NCI-H146 (cell line): ENCODE measurements at places on chromosomes 11 and 22.

- DNase-seq = no peak
Measured at GRCh38 chr11:100866453-100866852, 179.4 kb downstream of the ARHGAP42 start.

DNA sequence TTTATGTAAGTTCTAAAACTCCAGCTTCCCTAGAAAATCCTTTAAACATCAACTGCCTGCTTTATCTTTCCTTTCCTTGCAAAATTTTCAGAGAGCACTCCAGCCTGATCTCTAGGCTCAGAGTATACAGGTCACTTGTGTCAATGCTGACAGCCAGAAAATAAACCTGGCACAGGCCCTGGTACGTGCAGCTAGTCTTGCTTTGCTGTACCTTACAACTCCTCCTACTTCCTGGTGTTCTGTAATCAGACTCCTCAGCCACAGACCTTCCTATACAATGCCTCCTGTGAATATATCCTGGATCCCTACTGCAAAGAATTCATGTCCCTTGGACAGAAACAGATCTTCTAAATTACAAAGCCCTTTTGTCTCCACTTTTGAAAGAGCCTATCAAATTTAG is 24.2 kb upstream of the TMEM123 start:
- peak; percentile 31 for DNase-seq

DNA sequence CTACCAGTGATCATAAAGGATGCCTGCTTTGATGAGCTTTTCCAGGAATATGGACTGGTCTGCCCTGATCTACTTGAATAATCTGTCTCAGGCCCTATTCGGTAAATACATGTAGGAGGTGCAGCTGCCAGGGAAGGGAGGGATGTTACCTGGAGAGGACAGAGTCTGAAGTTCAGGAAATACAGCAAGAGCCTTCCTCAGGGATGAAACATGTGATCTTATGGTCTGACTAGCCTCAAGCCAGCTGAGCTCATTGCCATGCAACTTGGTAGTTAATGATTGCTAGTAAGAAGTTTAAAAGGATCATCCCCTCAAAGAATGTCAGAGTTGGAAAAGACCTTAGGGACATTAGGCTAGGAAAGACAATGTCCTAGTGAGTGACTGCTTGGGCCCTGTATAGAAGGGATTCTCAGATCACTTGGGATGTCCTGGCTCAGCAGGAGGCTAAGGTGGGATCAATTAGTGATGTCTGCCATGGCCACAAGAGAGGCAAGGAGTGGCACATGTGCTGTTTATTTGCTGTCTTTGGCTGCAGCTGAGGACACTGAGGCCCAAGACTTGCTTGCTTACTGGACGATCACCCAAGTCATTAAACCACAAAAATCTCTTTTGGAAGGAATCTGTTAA is 18.5 kb downstream of the PTPRJ start:
- DNase-seq = no peak

DNA sequence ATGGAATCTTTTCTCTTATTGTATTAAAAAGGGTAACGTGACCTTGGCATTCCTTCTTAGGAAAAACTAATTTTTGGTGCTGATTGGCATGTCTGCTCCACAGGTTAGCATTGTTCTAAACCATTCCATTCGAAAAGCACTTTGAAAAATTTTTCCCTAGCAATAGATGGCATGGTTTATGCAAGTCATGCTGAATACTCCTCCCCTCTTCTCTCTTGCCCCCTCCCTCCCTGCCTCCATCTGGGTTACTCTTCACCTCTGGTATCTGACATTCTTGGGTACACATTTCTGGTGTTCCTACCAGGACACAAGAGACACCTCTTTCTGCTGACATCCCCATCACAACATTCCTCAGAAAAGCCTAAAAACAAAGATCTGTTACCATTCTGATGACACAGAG is 1.5 kb upstream of the SLC22A25 start:
- DNase-seq = no peak

GRCh38 chr11:13288375-13289029 is 10.9 kb downstream of the BMAL1 start:
- no peak for DNase-seq

- DNase-seq = no peak
Measured at GRCh38 chr11:126512251-126512650, 156.8 kb downstream of the ST3GAL4 start.

- no peak for DNase-seq
Measured at GRCh38 chr22:39384750-39385480, 14.7 kb upstream of the TAB1 start.

- DNase-seq = no peak
Measured at GRCh38 chr22:31764785-31765184, 11.0 kb downstream of the DEPDC5 start.

DNA sequence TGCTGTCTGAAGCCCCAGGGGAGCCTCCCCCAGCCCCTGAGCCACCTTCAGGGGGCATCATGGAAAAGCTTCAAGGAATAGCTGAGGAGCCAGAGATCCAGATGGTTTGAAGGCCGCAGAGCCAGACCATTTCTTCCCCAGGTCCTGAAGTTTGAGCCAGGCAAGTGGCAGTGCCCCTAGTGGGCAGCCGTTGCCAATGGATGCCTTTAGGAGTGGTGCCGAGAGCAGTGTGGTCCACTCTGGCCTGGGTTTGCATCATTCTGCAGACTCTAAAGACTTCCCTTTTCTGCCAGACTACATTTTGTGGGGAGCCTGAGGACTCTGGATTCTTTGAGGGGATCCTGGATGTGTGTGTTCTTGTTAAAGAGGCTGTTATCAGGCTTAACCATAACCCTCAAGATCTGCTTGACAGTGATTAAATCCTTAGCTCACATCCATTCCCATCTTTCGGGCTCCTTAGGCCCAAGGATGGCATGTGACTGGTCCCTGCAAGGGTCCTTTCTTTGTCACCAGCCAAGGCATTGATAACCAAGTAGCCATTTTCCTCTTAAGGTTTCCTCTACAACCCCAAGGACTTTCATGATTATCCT is 13.1 kb downstream of the HINFP start:
- no peak for DNase-seq

GRCh38 chr11:93579187-93579751 is 36.1 kb upstream of the SMCO4 start:
- DNase-seq = no peak

DNA sequence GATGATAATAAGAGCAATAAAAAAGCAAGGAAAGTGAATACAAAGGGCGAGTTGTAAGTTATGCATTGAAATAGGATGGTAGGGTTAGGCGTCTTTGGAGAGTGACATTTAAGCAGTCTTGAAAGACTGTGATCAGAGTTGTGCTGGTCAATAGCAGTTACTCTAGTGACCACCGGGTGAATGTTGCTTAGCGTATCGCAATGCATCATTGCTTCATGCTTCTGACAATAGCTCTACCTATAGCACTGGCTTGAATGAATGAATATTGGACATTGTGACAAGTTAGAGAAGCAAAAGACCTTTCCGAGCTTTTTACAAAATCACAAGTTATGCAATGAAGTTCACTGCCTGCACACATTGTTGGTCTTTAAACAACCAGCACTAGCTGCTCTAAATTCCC is 7.7 kb upstream of the OR8B12 start:
- DNase-seq = no peak

- DNase-seq = no peak
Measured at GRCh38 chr11:41486424-41486823, 27.0 kb upstream of the LRRC4C start.

GRCh38 chr11:8230178-8230859 is 33.4 kb downstream of the LMO1 start:
- DNase-seq = no peak

- no peak for DNase-seq
Measured at GRCh38 chr11:111297696-111298095, 650 bp upstream of the POU2AF3 start.

- peak; percentile 49 for DNase-seq
Measured at GRCh38 chr11:105862736-105863367, 159.2 kb downstream of the MSANTD4 start.

GRCh38 chr11:92083123-92083522 is 141.5 kb upstream of the FAT3 start:
- DNase-seq = no peak

GRCh38 chr11:75265851-75266531 is 25.4 kb downstream of the TPBGL start:
- no peak for DNase-seq

DNA sequence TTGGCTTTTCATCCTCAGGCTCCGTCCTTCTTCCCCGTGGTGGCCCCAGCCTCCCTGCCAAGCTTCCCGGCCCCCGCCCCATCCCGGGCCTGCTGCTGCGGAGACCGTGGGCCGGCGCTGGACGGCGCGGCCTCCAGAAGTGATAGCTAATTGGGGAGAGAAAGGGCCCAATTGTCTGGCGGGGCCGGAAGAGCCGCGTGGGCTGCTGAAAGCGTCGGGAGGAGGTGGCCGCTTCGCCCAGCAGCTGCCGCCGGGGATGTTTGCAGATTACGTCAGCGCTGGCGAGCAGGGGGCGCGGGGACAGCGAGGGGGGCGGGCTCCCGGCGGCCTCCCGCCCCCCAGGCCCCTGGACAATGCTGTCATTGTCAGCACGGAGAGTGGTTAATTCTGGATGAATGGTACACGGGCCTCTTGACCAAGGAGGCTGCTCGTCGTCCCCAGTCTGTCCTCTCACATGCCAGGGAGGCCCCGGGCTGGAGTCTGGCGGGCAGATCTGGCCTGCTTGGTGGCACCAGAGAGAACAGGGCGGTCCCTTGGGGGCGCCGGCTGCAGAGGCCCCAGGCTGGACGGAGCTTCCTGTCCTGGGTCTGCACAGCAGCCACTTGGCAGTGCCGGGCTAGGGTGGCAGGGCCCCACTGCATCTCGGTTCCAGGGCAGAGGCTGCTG is 1.6 kb downstream of the SMIM38 start:
- DNase-seq = peak; percentile 58

- no peak for DNase-seq
Measured at GRCh38 chr11:5546457-5546856, 1.9 kb downstream of the OR52H1 start.
